ENCODE measurements at places on chromosomes 2 and 18.
A peak's percentile ranks its signal among the peaks of the same experiment; 100 is the strongest.

- DNase-seq: no peak
Measured at GRCh38 chr2:224174990-224175389, 135.9 kb upstream of the SERPINE2 start.

DNA sequence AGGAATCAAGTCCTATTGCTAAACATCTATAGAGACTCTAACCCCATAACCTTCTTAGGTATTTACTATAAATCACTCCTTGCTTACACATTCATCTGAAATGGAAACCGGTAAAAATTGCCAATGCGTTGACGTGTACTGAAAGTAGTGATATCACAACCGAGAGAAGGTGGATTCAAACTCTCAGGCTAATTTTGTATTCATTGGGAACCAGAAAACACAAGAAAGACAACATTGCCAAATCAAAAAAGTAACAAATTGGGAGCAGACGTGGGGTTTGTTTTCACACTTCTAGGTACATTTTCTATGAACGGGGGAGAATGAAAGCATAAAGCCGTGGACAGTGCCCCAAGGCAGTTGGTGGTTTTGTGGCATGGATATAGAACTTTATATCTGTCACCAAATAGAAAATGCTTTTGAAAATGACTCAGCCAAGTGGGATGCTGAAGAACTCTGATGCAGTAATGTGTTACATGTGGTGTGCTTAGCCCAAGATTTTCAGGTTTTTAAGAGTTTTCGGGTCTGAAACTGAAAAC lies 155.1 kb upstream of the RASGRP3 start:
- no peak for DNase-seq

- peak; percentile 28 for DNase-seq
Measured at GRCh38 chr18:35580701-35581539, 620 bp upstream of the GALNT1 start.

GRCh38 chr2:9830685-9831410 lies 12.4 kb upstream of the TAF1B start:
- no peak for DNase-seq

- no peak for DNase-seq
Measured at GRCh38 chr2:6770006-6770405, 95.7 kb downstream of the CMPK2 start.

- no peak for DNase-seq
Measured at GRCh38 chr18:3179430-3180089, 40.2 kb downstream of the MYOM1 start.

GRCh38 chr2:127397568-127398238 lies 9.9 kb upstream of the MAP3K2 start:
- DNase-seq: no peak

- DNase-seq: no peak
Measured at GRCh38 chr2:186751790-186752189, 57.9 kb downstream of the FAM171B start.

DNA sequence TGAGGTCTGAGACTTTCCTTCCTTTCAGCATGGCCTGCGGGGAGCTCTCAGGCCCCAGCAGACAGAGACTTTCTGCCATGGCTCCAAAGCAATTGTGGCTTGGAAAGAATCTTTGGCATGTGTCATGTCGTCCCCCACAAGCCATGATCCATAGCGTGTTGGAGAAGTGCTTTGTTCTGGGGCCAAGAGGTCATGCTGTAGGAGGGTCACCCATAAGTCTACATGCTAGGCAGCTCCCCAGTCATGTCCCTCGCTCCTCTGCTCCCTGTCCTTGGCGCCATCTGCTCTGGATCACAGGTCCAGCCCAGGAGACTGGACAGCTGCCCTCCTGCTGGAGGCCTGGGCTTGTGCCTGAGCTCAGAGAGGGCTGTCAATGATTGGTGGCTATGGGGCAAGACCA lies 78.8 kb upstream of the LCLAT1 start:
- peak; percentile 57 for DNase-seq

- no peak for DNase-seq
Measured at GRCh38 chr2:101162561-101163330, 11.6 kb upstream of the TBC1D8 start.

GRCh38 chr2:119431155-119431975 lies at the start of gene TMEM37:
Gene TMEM37 (plus strand): TSS chr2:119431854. CDS start chr2:119431904, 50 bp downstream.
- DNase-seq: no peak

DNA sequence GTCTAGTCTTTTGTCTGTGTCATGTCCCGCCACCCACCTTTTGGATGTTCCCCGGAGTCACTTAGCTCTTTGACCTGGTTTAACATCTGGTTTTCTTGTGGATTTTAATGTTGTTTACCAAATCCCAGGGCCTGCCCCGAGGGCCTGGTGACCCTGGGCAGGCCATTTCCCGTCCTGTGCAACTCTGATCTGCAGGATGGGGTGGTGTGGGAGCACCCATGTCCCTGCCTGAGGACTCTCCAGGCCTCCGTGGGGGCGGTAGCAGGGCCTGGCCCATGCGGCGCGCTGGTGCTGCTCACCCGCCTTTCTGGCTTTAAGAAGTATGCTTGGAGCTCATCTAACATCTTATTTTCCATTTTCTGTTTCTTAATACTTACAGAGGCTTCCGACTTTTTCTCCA lies 10.7 kb downstream of the RAMP1 start:
- DNase-seq: no peak

DNA sequence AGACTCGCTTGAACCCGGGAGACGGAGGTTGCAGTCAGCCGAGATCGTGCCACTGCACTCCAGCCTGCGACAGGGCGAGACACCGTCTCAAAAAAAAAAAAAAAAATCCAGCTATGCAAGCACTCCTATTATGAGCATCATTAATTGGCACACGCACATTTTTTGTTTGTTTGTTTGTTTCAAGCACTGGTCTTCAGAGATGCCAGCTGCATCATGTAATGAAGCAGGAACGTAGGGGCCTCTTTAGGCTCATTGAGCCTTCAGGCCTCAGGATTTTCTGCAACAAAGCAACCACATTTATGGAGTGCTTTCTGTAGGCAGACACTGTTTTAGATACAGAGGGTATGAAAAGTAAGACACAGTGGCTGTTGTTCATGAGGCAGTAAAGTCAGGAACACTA lies 585.8 kb downstream of the CNTNAP5 start:
- no peak for DNase-seq

Measured in breast epithelium (tissue), 4 donors.